ENCODE measurements at places on chromosomes 4 and X.

DNA sequence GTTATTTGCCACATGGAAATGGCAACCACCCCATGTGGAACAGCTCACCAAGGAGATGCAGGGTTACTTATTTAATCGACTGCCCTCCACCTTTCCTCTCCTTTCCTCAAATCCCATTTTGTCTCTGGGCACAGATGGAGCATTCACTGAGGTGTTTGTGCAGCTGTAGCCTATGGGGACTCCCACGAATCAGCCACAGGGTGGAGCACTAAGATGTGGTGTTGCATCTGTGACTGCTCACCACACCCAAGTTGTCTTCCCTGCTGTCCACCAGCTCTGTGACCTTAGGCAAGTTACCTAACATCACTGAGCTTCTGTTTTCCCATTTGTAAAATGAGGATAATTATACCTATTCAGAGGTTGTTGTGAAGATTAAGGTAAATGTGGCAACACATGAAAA, 252.4 kb upstream of the CPEB2 start:
- DNase-seq, result no peak

- DNase-seq, result no peak
Observed at GRCh38 chr4:186939226-186939625, 215.6 kb upstream of the FAT1 start.

- no peak for DNase-seq
Observed at GRCh38 chr4:38067499-38067898, 107.3 kb downstream of the PTTG2 start.

DNA sequence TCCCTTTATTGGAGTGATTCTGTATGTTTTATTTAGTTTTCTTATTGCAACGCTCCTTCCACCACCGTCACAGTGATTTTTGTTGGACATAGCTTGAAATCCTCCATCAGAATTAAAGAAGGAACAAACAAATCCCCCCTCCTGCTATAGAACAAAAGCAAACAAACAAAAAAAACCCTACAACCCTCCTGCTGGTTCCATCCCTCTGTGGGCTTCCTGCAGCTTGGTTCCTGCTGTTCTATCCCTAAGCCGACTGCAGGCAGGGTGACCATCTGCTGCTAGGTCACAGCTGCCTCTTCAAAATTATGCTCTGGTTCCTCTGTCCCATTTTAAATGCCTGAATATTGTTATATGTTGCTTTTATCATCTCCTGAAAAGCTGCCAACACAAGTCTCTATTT, 116.8 kb upstream of the AGA start:
- no peak for DNase-seq

DNA sequence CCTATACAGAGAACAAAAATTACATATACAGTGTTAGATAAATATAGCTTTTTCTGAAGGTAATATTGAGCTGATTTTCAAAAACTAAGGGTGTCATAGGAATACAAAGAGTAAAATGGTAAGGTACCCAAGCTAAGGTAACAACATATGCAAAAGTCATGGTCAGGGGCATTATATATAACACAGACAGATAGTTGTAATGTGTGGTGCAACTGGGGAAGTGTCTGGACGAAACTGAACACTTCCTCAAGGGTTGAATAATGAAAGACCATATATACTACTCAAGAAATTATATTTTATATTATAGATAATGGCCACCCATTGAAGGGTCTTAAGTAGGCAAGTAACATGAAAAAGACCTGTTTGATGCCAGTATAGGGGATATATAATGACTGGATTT, 262.1 kb upstream of the CXXC4 start:
- DNase-seq, result no peak

GRCh38 chrX:151975228-151975593, 735 bp upstream of the GABRE start:
- no peak for DNase-seq

DNA sequence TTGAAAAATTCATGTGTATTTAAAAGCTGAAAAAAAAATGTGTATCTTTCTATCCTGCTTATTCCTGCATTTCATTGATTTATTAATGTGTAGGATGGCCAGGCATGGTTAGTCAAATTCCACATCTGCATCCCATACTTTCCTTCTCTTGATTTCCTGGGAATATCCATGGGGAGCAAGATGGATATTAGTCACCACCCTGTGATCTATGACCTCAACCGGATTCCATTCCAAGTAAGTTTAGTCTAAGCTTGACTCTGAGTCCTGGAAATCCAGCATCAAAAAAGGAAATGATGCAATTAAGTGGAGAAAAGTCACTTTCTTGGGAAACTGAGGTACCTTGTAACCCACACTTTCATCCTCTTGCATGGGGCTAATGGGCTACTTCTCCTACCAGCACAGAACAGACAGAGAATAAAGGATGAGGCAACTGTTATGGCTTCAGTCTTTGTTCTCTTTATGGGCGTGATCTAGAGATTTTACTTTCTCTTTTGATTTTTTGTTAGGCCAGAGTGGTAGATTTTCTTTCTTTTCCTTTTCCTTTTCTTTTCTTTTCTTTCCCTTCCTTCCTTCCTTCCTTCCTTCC, 17.1 kb upstream of the BEX4 start:
- DNase-seq, result no peak

GRCh38 chr4:67861513-67861912, 22.3 kb downstream of the TMPRSS11D start:
- DNase-seq, result no peak

DNA sequence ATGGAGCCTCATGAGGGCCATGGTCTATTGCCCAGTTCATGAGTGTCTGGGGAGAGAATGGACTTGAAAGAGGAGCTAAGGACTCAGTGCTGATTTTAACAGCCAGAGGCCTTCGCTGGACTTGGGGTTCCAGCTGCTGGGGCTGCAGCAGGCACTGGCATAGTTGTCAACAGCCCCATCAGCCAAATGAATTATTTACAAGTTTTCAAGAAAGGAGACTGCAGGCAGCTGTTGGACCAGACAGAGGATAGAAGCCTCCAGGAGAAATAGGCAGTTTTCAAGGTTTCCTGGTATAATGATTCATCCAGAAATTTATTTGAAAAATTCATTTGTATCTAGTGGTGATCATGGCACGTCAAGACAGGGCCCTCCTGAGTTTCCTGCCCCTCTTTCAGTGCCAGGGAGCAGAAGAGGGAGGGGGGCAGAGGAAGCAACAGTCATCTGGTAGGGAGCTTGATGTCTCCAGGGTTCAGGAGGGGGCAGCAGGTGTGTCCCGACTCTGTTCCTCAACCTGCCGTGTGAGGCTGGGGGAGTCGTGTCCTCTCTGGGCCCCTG, 63.1 kb upstream of the GPR78 start:
- DNase-seq, result no peak

DNA sequence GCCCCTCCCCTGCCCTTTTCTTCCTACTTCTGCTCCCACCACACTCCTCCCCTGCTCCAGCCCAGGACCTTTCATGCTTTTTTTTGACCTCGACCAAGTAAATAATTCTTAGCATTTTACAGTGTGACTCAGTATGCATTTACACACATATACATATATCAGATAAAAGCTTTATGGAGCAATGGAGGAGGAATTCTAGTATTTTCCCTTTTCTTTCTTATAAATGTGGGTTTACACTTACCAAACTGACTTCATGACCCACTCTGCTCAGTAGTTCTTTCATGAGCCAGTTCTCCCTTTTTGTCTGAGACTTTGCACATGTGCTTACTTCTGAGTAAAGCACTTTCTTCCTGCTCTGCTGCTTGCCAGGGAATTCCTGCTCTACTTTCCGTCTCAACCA, 111.8 kb upstream of the H2AZ1 start:
- no peak for DNase-seq

DNA sequence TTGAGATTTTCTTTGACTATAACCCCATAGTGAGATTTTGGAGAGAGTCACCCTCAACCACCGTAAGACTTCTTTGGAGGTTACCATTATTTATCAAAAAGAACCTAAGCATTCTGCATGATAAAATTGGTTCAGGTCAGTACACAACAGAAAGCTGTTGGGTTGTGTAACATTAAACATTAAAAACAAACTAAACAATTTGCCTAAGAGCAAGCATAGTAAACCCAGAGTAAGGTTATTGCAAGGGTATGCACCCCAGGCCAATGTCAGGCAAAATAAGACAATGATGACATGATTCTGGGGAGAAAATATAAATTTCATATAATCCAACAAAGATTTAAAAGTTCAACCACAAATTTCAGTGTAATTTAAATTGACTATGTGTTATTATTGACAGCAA, 472.4 kb downstream of the SH2D1A start:
- no peak for DNase-seq

GRCh38 chr4:1716065-1716945, 4.2 kb upstream of the SLBP start:
- DNase-seq, result no peak

DNA sequence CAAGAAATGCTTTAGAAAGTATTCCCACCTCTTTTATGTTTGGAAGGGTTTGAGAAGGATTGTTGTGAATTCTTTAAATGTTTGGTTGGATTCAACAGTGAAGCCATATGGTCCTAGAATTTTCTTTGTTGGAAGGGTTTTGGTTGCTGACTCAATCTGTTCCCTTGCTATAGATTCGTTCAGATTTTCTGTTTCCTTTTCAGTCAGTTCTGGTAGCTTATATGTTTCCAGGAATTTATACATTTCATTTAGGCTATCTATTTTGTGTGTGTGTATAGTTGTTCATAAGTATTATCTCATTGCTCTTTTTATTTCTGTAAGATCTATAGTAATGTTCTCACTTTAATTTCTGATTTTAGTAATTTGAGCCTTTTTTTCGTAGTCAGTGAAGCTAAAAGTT, 114.4 kb downstream of the MSN start:
- DNase-seq, result no peak

DNA sequence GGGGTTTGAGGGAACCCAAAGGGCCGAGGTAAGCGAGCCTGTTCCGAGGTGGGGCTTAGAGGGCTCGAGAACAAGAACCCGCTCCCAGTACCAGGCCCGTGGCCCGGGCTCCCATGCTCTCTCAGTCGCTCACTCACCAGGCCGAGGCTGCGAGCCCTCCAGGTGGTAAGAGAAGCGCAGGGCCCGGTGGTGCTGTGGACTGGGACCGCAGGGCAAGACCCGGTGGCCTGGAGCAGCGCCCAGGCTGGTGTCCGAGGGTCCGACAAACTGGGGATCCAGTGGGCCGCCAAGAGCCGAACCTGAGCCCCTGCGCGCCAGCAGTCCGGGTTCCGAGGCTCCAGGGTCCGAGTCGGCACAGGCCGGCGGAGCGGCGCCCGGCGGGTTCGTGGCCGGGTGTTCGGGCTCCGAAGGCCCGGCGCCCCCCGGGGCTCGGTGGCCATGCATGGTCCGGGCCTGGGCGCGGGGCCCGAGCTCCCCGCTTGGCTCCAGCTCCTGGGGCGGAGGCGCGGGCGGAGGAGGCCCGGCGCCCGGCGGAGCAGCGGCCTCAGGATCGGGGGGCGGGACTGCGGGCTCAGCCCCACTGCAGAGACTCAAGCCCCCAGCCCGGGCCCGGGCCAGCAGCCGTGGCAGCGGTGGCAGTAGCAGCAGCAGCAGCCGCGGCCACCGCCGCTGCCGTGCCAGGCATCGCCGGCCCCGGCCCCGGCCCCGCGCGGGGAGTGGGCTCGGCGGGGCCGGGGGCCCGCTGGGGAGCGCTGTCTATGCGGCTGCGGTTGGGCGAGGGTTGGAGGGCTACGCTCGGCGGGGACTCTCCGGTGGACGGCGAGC, 833 bp downstream of the FGD1 start:
- no peak for DNase-seq

DNA sequence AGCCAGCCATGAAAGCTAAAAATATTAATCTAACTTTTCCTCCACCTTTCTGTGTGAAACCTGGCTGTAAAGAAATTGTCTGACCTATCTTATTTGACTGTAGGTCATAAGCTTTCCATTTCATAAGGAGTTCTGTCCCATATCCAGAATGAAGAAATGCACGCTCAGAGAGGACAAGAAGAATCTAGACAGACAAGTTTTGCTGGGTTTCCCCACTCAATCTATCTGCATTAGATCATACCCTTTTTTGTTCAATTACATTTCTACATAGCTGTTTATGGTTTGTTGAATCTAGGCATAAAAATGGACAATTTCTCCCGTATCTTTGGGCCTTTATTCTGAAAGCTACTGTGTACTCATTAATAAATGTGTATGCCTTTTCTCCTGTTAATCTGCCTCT, 1495.1 kb downstream of the C4orf33 start:
- no peak for DNase-seq

DNA sequence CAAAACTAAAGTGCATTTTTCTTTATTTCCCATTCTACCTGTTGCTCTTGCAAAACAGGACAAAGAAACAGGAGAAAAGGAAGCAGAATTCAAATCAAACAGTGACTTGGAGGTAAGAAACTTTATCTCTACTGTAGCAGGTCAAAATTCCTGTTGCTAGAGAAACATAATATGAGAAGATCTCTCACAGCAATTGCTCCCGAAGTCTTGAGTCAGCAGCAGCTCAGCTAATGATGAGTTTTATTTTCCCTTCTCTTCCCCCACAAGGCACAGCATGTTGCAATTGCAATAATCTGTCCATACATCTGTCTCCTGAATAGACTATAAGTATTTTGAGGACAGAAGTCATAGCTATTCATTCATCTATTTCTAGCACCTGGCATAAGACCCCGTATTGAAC, 112.7 kb downstream of the CLNK start:
- DNase-seq, result no peak

DNA sequence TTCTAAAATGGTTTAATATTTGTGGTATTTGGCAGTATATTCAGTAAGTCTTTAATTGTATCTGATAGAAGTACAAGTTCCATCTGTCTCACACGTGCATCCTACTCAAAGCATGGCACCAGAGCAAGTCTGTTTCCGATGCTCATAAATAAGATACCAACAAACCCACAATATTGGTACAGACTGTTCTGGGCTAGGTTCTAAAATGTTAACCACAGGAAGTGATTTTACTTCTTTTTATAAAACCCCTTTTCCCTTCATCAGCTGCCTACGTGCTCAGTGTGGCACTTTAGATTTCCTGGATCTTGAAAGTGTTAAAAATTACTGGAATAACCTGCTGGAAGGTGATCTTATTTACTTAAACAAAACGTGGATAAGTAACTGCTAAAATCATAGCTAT, 165.1 kb downstream of the CFAP299 start:
- DNase-seq, result no peak

DNA sequence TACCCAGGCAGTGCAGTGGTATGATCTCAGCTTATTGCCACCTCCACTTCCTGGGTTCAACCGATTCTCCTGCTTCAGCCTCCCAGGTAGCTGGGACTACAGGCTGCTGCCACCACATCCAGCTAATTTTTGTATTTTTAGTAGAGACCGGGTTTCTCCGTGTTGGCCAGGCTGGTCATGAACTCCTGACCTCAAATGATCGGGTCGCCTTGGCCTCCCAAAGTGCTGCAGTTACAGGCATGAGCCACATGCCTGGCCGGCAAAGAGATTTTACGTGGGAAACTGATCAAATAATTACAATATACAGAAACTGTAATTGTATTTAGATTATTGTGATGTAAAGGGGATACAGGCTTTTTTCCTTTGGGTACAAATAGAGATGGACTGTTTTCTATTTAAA, 33.7 kb downstream of the RBPJ start:
- DNase-seq, result no peak

DNA sequence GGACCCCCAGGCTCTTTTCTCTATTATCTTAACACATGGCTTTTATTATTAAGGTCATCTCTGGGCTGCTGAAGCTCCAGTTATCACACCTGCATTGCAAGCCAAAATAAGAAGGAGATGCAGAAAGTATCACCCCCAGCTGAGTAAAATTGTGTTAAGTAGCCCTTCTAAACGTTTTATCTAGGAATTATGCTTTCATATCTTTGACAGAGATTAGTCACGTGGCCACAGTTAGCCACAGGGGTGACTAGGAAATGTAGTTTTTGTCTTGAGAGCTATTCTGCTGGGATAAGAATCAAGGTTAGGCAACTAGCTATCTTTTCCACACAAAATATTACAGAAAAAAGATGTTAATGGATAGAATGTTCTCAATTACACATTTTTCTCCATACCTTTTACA, 102.1 kb downstream of the ANXA3 start:
- DNase-seq, result no peak

- DNase-seq, result no peak
Observed at GRCh38 chr4:171650543-171650942, 162.7 kb upstream of the GALNTL6 start.

Measured in stimulated activated CD8-positive, alpha-beta memory T cell treated with anti-CD3 and anti-CD28 coated beads, Interleukin-12 subunit alpha, Interleukin-12 subunit beta, amount 100 ng/mL, for 4 hours (primary cell).